ENCODE measurements at places on chromosomes 4 and X. TPM values are rescaled to one million over a fixed set of nuclear protein-coding genes. Genes with fewer than 3 reads are reported as not detected.

GRCh38 chrX:46386511-46386910 lies 158.7 kb downstream of the ZNF674 start:
- DNase-seq = no peak

GRCh38 chr4:77001907-77002306 lies 52.4 kb downstream of the SEPTIN11 start:
- no peak for DNase-seq

DNA sequence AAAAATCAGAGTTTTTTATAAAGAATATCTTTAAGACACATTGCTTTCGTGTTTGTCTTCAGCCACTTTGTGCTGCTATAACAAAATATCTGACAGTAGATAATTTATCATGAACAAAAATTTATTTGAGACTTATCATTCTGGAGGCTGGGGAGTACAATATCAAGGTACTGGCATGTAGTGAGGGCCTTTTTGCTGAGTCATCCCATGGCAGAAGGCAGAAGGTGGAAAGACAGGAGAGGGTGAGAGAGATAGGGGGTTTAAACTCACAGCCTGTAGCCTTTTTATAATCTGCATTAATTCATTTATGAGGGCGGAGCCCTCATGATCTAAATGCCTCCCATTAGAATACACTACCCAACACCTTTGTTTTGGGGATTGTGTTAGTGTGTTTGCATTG lies 431.2 kb upstream of the FAM47C start:
- DNase-seq = no peak

DNA sequence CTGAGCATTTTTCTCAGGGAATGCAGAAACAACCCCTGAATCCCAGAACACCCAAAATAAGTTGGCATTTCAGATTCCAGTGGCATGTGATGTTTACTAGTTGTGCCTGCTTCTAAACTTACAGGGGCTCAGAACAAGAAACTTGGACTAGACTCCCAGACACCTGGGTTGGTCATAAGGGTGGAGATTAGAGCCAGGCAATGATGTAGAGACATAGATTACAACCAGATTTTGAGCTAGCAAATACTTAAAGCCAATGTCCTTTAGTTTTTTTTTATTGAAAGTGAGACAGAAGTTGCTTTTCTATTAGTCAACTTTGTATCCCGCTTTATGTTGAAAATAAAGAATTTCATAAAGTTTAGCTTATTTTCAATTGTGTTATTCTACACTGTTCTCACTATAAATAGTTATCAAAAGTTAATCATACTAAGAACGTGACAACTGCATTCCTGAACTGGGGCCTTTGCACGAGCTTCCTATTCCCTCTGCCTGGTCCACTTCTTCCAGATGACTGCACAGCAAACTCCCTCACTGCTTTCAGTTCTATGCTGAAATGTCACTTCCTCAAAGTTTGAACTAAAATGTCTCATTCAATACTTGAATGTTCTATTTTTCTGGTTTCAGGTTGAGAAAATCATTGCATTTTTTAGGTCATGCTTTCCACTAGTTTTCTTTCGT lies 224.7 kb upstream of the PPP1R2C start:
- DNase-seq = no peak

DNA sequence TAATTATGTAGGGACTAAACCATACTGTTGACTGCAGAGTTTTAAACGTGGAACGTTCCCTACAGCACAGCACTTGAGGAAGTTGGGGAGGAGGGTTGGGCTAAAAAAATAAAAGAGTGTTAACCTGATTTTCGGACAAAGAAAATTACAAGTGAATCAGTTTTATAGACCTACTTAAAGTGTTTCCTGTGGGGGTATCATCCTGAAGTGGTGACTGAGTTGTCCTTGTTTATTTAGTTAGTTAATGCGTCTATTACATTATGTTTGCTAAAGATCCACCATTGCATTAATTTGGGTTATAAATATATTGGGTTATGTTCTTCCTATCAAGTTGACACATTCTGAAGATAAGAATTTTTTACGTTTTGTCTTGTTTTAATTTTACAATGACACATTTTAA lies 14.7 kb downstream of the UNC5C start:
- no peak for DNase-seq

- no peak for DNase-seq
Observed at GRCh38 chrX:151722241-151722846, 6.5 kb downstream of the FATE1 start.

DNA sequence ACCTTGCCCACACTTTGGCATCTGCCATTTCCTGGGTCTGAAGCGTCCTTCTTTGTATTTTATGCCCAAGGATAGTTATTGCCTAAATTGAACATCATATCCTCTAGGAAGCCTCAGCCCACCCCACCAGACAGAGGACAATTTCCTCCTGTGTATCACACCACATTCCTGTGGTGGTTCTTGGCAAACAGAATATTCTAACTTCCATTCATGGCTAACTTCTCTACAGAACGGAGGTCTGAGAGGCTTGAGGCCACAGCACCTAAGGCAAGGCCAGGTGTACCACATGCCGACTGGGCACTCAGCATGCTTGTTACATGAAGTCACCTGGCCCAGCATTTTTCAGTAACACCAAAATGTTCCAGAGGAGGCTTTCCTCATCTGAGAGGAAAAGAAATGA lies 42.4 kb downstream of the CD99L2 start:
- no peak for DNase-seq

- DNase-seq = no peak
Observed at GRCh38 chr4:59698041-59698440, 1502.1 kb upstream of the ADGRL3 start.

GRCh38 chrX:100895365-100896075 lies 21.4 kb upstream of the NOX1 start:
- DNase-seq = peak; percentile 91

DNA sequence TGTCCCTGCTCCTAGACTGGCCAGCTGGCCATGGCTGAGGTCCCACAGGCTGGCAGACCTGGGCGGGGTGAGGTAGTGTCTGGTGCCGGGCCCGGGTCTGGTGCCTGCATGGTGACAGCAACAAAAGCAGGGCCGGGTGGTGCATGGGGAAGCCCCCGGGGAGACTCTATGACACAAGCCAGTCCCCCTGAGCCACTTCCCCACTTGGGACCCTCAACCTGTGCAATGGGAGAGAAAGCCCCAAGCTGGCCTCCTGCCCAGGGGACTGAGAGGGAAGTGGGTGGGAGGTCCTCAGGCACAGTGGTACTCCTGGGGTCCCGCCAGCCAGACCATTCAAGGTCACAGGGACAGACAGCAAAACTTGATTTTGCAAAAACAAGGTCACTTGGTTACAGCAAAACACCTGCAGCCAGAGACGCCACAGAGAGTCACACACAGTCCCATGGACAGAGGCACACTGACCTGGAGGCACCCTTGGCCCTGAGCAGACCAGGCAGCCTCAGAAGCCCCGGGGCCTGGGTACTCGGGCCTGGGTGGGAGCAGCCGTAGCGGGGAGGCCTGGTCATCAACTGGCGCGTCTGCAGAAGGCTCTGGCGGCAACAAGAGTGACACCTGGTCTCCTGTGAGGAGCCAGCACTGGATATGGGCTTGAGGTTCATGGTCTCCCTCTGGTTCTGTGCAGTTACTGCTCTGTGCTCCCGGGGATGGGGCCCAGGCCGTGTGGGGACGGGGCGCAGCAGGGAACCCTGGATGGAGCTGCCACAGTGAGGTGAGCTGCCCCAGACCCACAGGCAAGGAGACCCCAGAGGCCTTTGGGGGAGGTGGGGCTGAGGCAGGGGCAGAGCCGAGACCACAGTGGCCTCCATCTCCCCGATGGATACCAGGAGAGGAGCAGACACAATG lies 60.6 kb downstream of the HTRA3 start:
- DNase-seq = no peak

GRCh38 chr4:8369426-8370105 lies 71.0 kb downstream of the ACOX3 start:
- DNase-seq = no peak

- no peak for DNase-seq
Observed at GRCh38 chr4:176508780-176509331, 189.1 kb downstream of the SPCS3 start.

- DNase-seq = peak; percentile 93
Observed at GRCh38 chr4:47639531-47639930, 154.5 kb downstream of the ATP10D start.

DNA sequence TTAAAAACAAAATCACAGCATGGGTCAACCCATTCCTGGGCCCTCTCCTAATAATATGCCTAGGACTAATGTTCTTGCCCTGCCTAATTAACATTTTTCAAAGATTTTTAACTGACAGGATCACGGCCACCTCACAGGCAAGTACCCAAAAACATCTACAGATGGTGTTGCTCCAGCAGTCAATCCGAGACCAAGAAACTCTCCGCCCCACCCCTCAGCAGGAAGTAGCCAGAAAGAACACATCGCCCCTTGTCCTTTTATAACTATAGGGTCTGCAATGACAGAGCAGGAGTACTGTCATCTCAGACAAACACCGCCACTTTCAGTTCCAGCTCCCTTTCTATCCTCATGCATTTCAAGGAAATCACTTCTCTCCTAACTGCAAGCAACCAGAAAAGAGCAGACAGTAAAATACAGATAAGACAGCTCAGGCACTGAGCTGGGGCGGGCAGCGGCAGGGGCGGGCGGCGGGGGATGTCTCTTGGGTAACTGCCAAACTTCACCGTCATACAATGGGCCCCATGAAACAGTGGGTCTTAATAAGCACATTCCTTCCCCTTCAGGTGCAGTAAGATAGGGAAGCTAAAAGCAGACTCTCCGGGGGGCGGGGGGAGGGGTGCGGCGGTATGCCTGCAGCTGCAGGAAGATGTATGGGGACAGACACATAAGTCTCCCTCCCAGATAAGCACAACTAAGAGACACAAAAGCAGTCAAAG lies 67.4 kb downstream of the ZNF182 start:
- no peak for DNase-seq

DNA sequence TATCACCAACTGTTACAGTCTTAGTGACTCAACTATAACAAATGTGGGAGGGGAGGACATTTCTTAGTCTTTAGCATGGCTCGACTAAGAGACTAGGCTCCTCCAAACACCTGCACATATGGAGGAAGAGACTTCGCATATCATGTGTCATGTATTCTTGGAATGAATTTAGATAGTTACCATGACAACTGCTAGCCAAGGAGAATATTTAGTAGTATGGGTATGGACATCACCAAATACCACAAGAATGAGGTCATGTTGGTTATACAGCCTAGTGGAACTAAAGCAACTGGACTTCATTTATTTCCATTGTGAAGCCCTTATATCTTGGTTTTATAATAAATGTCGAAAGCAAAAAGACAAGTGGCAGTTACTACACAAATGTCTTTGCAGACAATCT lies 512.3 kb downstream of the CFAP47 start:
- DNase-seq = peak; percentile 44

DNA sequence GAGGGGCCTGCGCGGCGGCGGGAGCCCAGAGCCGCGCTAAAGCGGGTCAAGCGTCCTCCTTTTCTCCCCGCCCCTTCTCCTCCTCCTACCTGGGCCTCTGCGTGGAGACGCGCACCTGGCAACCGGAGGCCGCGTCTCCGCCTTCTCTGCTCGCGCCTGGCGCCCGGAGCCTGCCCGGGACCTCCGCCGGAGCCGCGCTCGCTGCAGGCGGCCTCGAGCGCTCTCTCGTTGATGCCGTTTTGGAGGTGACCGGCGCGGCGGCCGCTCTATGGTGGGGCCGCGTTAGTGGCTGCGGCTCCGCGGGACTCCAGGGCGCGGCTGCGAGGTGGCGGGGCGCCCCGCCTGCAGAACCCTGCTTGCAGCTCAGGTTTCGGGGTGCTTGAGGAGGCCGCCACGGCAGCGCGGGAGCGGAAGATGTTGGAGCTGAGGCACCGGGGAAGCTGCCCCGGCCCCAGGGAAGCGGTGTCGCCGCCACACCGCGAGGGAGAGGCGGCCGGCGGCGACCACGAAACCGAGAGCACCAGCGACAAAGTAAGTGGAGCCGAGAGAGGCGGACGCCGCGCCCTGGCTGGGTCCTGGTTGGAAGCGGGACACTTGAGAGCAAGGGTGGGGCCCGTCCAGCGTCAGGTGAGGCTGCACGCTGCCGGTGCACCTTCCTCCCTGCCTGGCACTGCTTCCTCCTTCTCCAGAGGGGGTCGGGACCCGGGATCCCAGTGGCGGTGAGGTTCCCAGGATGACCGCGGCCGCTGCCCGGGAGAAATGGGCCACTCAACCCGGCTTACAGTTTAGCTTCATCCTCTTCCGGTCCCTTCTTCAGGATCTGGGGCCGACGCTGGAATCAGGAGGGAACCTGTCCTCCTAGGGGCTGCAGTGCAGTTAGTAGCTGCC lies at the start of gene CDS1:
TSS of gene CDS1 (plus strand) at position 140 of the 888 bp plus-strand sequence. CDS start at position 415, 275 bp downstream.
- DNase-seq = peak; percentile 15

DNA sequence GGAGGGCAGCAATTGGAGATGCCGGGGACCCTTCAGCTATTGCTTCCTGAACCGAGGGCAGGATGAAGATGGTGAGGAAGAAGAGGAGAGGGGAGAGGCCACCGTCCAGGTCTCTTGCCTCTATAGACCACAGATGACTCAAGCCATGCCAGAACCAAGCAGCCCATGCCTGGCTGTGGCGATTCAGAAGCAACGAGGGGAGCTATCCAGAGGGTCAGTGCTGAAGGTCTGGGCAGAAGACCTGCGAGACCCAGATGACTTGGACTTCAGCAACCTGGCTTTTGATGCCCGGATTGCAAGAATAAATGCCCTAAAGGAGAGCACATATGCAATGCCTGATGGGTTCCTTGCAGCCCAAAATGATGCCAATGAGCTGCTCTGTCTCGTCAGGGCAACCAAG lies 70.2 kb upstream of the PRPS2 start:
- peak; percentile 16 for DNase-seq

DNA sequence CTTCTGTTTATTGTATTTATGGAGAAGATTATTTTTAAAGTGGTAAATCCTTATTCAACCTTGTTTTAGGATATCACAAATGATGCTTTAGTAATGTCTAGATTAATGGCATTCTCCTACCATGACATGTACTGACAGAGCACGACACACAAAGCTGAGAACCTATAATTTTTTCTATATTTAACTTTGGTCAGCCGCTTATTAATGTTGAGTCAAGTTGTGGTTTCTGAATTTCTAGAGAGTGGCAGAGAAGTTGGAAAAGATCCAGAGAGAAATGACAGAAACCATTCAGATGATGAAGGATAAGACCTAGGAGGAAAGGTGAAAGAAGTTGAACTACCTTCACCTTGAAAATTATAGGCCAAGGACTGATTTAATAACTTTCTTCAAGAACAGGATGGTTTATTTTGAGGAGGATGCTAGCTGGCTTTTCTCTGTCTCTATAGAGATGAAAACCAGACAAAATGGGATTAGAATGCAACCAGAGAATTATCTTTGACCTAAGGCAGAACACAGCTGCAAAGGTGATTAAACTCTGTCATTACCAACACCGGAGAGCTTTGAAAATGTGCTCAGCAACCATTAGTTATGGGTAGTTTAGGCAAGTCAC lies 62.6 kb upstream of the TSPAN5 start:
- peak; percentile 73 for DNase-seq

GRCh38 chr4:78237360-78237759 lies 180.2 kb downstream of the FRAS1 start:
- no peak for DNase-seq

Gene VCX3B
- not detected for total RNA-seq

Gene ANOS1
- total RNA-seq = 0.08 TPM

Gene ARMCX1
- 135 TPM for total RNA-seq

Gene USP17L30
- total RNA-seq = not detected

Gene PAQR3
- 12.7 TPM for total RNA-seq

Gene UCP1
- not detected for total RNA-seq

Gene AVPR2
- 0.48 TPM for total RNA-seq

Gene FAM114A1
- total RNA-seq = 250 TPM

Gene TRAM1L1
- total RNA-seq = 5.7 TPM

Gene KIAA0232
- total RNA-seq = 73.7 TPM
